Stimulated activated CD8-positive, alpha-beta memory T cell treated with anti-CD3 and anti-CD28 coated beads, Interleukin-15, amount 100 ng/mL, for 4 hours (primary cell): ENCODE measurements at places on chromosomes 3 and 15.

GRCh38 chr3:38646630-38647029 lies 2.9 kb downstream of the SCN5A start:
- DNase-seq: no peak

- no peak for DNase-seq
These were observed 391.0 kb downstream of the NSUN3 start for GRCh38 chr3:94453864-94454263.

DNA sequence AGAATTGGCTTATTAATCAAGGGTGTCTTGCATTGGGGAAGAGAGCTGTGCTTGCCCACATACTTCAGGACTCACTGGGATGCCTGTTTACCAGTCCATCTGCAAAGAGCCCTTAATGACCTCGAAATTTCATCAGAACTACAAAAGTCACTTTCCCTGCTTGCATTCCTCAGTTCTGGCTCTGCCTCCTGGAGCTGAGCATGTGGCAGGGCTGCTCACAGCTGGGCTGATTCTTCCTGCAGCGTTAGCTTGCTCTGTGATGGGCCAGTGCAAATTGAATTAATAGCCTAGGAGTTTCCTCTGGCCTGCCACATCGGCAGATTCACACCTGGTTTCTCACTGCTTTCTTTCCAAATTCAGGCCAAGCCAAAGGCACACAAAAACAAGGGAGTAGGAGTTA lies 108.9 kb downstream of the DUT start:
- DNase-seq: no peak

DNA sequence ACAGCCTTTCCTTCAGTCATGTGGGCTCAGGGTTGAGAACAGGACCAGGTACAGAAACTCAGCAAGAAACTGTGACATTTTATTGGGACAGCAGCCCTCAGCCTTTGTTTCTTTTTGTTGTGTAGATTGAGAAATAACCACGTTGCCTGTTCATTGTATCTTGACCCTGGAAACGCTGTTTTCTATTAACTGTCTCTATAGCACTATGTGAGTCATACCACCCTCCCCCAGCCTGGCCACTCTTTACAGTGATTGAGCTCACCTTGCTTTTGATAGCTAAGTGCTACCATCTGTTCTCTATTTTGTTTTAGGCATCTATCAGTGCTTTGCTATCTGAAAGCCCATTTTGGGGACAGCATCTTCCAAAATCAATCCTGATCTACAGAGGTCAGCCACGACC lies 127.9 kb downstream of the CD47 start:
- DNase-seq: no peak

GRCh38 chr3:152902141-152902669 lies 67.3 kb downstream of the P2RY1 start:
- DNase-seq: no peak
